ENCODE measurements at places on chromosomes 2 and 18.

GRCh38 chr2:29056452-29056851, 17.9 kb downstream of the PCARE start:
- DNase-seq, result no peak

DNA sequence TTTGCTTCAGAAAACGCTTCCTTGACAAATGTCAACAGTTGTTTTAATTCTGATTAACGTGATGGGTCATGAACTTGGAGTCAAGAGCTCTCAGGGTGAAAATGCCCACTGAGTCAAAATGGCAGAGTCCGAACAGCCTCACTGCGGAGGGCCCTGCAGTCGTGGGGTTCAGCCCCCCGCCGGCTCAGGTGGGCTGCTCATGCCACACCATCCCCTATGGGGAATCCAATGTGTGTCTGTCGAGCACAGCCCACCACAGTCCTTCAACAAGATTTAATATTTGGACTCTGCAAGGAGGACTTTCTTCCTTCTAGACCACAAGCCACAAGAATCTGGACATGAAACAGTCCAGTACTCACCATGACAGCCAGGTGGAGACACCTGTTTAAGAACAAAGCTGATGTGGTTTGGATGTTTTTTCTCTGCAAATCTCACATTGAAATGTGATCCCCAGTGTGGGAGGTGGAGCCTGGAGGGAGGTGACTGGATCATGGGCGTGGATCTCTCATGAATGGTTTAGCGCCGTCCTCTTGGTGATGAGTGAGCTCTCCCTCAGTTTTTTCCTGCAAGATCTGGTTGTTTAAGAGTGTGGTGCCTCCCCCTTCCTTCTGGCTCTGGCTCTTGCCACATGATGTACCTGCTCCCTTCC, 201.0 kb downstream of the NDUFA10 start:
- DNase-seq, result no peak

DNA sequence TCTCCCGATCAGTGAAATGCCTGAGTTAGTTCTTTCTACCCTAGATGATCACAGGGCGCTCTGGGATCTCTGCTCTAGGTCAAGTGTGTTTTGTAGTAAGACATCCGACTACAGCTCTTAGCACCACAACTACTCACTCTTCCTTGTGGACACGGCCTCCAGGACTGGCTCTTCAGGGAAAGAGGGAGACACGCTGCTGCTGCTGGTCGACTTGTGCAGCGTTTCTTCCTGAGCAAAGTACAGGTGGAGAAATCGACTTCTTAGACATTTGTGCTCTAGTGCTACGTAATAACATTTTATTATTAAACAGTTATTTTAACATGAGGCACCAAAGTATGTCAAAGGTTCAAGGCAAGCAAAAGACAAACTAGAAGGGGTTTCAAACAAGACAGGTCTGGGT, 57.0 kb downstream of the PRELID3A start:
- DNase-seq, result no peak

DNA sequence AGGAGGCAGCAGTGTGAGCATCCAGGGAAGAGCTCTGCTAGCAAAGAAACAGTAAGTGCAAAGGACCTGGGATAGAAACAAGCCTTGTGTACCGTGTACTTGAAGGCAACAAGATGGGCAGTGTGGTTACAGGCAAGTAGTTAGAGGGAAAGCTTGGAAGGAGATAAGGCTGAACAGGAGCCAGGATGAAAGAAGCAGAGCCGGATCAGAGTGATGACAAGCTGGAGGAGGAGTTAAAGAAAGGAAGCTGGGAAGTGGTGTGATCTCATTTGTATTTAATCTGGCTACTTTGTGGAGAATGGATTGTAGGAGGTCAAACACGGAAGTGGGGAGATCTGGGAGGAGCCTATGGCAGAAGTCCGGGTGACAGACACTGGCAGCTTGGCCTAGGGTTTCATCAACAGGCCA, 44.7 kb upstream of the VPS54 start:
- no peak for DNase-seq

GRCh38 chr2:96665083-96665569, 22.6 kb downstream of the FER1L5 start:
- DNase-seq, result peak; percentile 98

GRCh38 chr2:49111006-49111405, 43.3 kb downstream of the FSHR start:
- DNase-seq, result no peak

GRCh38 chr2:24342110-24342910, 18.0 kb downstream of the ITSN2 start:
- peak; percentile 34 for DNase-seq
